ENCODE measurements at places on chromosomes 1 and 21.

DNA sequence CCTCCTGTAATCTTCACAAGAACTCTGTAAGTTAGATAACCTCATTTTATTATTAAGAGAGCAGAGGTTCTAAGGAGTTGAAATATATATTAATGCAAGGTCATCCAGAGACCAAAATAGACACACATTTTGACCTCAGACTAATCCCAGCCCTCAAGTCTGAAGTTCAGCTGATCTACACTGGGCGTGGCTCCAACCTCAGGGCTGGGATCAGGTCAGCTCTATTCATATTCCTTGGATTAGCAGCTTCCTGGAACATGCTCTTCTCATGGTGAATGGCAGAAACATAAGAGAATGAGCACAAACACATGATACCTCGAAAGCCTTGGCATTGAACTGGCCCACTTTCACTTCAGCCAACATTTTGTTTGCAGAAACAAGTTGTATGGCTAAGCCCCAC is 200.8 kb upstream of the ST6GALNAC5 start:
- no peak for DNase-seq

DNA sequence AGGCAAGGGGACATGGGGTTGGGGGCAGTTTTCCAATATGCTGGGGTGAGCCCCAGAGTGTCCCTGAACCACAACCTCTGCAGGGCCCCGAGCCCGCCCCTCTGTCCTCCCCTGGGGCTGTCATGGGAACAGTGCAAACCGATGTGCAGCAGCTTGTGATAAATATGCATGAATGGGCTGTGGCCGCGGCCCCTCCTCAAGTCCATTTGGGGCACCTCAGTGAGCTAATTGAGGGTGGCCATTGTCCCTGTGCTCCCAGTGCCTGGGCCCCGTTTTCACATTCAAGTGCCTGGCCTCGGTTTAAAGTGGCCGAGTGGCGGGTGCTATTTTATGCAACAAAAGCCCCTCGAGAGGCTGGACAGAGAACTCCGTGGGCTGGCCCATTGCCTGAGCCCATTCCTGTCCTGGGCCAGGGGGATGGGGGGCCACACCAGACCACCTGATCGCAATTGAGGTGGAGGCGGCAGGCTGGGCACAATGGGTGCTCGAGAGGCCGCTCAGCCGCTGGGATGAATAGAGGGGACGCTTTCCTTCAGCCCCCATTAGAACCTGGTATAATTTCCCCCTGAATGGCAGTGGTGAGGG is 193.7 kb downstream of the FOXD2 start:
- no peak for DNase-seq

DNA sequence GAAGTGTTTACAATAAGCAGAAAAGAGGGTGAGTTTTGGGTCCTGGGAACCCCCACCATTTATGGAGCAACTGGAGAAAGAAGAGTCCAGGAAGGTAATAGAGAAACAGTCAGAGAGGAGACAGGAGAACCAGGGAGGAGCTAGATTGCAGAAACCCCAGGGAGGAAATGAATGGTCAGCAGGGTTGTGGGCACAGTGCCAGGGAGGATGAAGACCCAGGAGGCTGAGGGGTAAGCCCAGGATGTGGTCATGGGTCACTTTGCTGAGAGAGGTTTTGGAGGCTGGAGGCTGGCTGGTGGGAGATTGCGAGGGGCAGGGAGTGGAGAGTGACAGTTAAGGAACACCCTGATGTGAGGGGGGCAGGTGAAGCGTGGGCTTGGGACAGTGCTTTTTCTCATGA is 169.9 kb upstream of the CSF3R start:
- no peak for DNase-seq

- no peak for DNase-seq
Observed at GRCh38 chr1:118148034-118148433, 37.0 kb downstream of the SPAG17 start.

- no peak for DNase-seq
Observed at GRCh38 chr1:69263921-69264391, 303.8 kb upstream of the LRRC7 start.

DNA sequence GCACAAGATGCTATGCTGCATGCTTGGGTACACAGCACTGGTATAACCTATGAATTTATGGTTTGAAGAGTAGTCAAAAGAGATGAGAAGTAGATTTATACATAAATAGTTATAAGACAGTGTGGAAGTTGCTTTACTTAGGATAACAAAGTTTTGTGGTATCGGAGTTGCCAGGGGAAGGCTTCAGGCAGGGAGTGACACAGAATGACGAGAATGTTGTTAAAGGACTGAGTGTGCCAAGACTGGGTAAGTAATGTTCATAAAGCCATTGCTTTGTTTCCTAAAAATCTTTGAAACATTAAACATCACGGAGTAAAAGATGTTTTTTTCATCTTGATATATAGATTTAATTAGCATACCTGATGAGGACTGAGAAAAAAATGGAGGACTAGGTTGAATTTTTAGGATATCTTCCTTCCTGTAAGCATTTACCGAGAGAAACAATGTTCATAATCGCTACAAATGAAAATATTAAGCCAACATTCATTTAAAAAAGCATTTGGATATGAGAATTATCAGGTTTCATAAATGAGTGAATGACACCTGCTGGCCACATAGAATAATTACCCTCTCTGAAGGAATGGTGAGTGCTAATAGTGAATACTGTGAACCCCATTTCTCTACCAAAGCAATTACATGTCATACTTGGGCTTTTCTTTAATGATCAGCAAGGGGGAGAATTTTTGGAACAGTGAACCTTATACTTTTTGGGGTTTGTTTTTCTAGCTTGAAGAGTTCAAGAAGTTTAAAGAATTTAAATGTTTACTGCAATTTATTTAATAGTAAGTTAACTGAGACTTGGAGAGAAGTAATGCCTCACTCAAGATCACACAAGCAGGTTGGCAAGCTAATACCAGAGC is 28.4 kb downstream of the EXTL2 start:
- no peak for DNase-seq

DNA sequence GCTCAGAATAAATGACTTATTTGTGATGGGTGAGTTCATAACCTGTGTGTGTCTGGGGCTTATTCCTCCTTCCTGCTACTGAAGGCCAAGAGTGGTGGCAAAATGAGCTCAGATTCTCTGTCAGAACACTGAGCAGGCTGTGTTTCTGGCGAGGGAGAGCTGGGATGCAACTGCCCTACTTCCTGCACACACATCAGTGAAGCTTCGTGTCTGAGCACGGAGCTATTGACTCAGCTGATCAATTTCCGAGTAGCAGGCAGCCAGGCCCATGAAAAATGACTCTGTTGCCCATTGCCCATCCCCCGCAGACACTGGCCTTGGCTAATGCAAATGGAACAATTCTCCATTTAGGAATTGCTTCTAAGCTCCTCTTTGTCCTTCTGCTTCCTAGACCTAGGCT is 27.7 kb downstream of the TNR start:
- no peak for DNase-seq
